AML-193 (cell line): ENCODE measurements at places on chromosomes 2 and 18.

GRCh38 chr2:130376433-130377293, 20.8 kb downstream of the PTPN18 start:
- no peak for DNase-seq

GRCh38 chr2:231545105-231545902, 15.1 kb upstream of the NMUR1 start:
- DNase-seq: peak; percentile 96

DNA sequence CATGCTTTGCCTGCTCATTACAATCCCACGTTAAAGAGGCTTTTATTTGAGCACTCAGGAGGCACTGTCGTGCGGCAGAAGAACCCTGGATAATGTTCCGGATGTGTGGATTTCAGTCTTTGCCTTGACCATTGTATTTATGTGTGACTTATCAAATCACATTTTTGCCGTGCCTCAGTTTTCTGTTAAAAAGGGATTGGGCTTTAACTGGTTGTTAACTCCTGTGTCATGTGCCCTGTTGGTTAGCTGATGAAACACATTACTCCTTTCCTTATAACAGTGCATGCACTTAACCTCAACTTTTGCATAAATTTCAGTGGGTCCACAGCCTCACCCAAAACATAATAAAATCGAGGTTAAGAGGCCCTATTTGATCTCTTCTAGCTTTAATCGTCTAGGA, 52.7 kb downstream of the NAB1 start:
- no peak for DNase-seq

DNA sequence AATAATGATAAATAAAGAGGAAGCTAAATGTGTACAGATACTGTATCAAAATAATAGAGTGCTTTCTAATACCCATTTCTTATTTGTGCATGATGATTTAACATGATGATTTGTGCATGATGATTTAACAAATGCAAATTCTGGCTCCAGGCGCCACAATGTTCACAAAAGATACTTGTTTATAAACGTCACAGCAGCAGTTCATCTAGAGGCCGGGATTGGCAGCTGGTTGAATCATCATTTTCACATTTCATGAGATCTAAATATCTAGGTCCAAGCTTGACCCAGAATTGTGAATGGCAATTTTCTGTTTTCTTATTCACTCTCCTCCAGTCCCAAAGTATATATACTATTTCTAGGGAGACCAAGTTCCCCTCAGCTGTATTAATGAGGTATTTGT, 322.0 kb downstream of the SUCLG1 start:
- no peak for DNase-seq

- DNase-seq: peak; percentile 33
Measured at GRCh38 chr2:64019975-64020528, 824 bp upstream of the VPS54 start.

DNA sequence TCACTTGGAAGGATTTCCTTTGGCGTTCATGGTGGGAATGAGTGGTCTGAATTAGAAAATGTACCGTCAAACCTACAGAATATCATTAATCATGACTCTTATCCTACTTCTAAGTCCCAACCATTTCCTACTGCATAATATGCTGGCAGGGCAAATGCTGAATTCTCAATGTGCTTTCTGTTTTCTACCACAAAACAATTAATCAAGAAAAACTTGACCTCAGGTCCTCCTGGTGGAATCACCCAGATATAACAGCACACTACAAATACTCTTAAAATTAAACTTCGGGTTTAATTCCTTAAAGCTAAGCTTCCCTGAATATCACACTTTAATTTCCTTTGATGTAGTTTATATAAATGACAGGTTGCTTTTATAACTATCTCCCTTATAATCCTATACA, 301.6 kb downstream of the AFF3 start:
- no peak for DNase-seq

DNA sequence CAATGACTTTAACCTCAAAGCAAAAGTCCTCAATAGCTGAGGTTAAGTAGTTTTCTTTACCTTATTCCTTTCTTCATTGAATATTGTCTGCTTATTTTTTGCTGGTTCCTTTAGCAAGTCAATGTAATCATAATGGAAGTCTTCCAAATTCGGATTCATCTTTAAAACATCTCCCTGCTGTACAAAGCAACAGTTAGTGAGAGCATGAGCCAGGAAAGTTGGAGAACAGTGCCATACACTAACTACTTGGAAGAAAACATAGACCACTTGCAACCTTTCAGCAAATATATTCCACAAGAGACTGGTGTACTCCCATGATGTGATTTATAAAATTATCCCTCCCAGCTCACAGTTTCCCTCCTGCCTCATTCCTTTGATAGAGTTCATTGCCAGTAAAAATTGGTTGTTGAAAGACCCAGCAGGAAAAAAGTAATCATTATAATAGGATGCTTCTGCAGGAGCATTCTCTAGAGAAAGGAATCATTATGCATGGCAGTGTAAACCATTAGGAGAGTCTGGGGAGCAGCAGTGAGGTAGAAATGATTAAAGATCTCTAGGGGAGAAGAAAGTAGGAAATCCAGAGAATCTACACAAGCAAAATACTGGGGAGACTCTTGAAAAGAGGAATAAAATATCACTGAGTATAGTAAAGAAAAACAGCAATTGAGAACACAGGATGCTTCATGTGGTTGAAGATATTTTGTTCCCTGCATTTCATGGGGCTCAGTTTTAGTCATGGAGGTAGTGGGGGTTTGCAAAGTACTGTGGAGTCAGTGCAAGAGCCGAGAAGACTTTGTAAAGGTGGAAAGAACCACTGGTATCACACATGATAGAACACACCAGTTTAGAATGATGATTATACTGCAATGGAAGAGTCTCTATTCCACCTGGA, 38.6 kb upstream of the TTN start:
- no peak for DNase-seq

GRCh38 chr2:208280933-208281332, 14.9 kb downstream of the PIKFYVE start:
- peak; percentile 20 for DNase-seq

- DNase-seq: no peak
Measured at GRCh38 chr18:13626544-13626908, 99.8 kb downstream of the FAM210A start.

DNA sequence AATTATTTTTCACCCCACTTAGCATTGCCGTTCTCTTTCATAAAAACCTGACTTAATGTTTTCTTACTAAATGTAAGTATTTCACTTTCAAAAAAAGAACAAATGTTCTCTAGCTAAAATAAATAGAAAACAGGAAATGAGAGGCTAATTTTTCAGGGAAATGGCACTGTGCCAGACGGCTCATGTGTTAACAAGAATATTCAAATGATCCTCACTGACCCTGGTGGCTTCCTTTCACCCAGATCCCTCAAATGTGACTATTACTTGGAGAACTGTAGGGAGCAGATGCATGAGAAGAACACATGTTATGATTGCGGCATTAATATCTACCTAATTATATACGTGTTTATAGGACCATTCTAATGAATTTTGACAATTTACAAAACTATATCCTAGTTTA, 827.7 kb downstream of the SOCS6 start:
- DNase-seq: no peak

- DNase-seq: no peak
Measured at GRCh38 chr18:55453186-55453585, 134.8 kb downstream of the TCF4 start.

GRCh38 chr18:4172196-4173100, 282.7 kb downstream of the DLGAP1 start:
- no peak for DNase-seq

DNA sequence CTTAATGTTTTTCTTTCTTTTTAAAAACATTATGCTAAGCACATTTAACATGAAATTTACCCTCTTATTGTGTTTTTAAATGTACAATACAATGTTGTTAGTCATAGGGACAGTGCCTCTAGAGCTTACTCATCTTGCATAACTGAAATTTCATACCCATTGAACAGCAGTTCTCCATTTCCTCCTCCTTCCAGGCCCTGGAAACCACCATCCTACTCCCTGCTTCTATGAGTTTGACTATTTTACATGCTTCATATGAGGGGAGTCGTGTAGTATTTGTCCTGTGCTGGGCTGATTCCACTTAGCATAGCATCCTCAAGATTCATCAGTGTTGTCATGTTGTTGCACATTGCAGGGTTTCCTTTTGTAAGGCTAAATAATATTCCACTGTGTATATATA, 92.6 kb downstream of the SPATS2L start:
- DNase-seq: no peak

DNA sequence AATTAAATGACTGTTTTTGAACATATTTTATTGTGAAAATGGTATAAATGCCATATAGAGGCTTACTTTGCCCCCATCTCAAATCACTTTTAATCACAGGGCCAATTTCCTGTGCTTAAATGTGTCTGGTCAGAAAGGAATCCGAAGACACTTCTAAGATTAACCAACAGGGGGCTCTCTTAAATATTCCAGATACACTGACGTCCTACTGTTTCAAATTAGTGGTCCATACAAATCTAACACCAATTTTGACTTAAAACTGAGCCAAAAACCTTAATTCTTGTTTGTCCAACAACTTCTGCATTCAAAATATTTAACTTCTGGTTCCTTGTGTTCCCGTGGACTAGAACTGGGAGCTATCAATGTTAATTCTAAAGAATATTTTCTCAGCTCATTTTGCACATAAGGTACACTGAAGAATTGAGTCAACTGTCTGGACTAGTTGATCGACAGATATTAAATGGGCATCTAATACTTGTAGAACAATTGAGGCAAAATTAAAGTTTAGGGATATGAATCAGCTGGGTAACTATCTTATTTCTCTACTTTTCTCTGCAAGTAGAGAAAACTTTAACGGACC, 557.5 kb downstream of the ARHGAP15 start:
- no peak for DNase-seq

GRCh38 chr2:24986372-24986771, 14.6 kb upstream of the DNAJC27 start:
- DNase-seq: no peak

DNA sequence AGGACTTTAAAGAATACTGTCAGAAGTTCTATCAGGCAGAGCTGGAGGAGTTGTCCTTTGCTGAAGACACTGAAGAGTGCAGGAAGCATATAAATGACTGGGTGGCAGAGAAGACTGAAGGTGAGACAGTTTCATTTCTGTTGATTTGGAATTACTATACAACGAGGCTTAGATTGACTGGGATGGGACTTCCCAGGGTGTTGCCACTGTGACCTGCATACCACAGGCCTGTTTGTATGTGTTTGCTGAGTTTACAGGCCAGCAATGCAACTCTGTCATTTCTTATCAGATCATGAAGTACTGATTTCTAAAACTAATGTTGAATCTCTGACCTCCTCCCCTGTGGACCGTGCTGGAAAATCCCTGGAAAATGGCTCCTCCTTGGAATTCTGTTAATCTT, 11.8 kb downstream of the SERPINB8 start:
- DNase-seq: no peak

GRCh38 chr2:180905461-180905860, 74.9 kb upstream of the UBE2E3 start:
- DNase-seq: no peak

GRCh38 chr2:178295115-178295514, 100.8 kb downstream of the OSBPL6 start:
- no peak for DNase-seq

DNA sequence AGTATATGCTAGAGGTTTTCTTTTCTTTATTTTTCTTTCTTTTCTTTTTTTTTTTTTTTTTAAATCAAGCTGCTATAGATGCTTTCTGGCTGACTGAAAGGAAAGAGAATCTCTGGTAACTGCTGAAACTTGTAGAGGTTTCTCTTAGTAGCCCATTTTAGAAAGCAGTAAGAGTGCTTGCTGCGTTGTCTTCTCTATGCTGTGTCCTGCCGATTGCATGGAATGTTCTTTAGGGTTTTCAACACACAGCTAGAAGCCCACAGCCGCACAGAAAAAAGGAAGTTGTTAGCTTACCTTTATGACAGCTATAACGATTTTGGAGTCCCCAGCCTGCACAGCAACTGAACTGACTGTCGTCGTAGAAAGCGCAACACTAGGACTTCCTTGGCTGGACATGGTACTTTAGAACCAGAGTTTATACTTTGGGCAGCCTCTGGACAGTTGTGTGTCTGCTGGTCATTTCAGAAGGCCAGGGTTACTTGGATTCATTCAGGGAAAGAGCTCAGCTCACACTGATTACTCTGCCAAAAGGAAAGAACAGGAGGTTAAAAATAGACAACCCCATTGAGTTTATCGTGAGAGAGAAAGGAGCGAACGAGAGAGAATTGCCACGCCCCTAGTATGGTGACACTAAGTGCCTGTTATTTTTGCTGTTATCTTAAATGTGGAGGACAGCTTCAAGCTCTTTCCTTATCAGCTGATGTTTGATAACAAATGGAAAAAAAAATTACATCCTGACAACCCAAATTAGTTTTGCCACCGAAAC, at the start of gene CCDC141:
Gene CCDC141, minus strand, starts transcription at position 592 of the 766 bp plus-strand sequence. Its CDS starts 196 bp downstream, at position 396.
- DNase-seq: peak; percentile 11

DNA sequence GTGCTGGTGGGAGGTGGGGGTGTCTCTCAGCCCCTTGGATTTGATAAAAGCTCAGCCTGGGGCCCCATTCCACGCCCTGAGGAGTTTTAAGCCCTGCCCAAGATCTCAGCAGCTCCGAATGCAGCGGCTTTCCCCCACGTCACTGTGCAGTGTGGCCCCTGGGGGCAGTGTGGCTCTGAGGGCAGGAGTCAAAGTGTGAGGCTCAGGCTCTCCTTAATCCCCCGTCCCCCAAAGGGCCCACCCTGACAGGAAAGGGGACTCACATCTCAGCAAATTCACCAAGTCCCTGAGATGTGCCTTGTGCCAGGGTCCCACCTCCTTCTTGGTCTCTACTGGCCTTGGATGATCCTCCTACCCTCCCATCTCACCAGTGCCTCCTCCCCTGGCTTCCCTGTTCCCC, 25.2 kb downstream of the NPPC start:
- no peak for DNase-seq

GRCh38 chr18:23966909-23967308, 47.6 kb upstream of the TTC39C start:
- no peak for DNase-seq

GRCh38 chr2:15547115-15547876, 13.8 kb downstream of the NBAS start:
- no peak for DNase-seq

DNA sequence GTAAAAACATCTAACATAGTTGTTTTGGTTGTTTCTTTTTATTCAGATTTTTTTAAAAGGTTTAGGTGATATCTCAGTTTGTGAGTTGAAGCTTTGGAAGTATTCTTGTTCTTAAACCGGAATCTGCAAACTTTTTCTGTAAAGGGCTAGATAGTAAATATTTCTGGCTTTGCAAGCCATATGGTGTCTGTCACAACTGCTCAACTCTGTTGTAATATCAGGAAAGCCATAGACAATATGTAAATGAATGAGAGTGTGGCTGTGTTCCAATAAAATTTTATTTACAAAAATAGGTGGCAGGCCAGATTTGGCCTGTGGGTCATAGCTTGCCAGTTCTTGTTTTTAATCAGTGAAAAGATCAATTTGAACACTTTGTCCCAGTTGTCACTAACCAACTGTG, 134.1 kb downstream of the CNTNAP5 start:
- no peak for DNase-seq
